Astrocyte of the cerebellum (primary cell): ENCODE measurements at places on chromosomes 4 and X.

DNA sequence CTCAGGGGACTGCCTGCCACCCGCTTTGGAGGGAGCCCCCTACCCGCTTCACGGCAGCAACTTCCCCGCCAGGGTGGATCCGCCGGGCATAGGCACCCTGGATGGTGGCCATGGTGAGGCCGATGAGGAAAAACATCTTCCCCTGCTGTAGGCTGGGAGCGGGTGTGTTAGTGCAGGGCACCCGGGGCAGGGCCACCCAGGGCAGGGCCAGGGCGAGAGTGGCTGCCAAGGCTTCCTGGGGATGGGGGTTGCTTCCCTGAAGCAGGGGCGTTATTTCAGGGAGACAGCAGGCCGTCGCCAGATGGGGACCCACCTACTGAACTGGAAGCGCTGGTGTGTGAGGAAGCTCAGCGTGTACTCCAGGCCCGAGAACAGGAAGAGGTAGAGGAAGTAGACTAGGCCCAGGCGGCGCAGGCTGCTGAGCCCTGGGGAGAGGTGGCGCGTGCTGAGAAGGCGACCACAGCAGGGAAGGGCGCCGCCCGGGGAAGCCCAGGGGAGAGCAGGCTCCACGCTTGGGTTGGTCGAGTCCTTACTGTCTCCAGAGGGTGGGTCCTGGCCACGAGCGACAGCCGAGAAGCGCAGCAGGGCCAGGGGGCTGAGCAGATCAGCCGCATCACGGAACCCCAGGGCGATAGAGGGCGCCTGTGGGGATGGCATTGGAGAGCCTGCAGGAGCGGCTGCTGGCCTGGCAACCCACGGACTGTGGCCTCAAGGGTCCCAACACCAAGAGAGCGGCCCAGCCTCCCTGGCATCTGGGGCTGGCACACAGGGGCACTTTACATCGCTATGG, 31.5 kb downstream of the NOP14 start:
- DNase-seq: no peak

GRCh38 chr4:101018836-101019235, 328.5 kb downstream of the PPP3CA start:
- no peak for DNase-seq

DNA sequence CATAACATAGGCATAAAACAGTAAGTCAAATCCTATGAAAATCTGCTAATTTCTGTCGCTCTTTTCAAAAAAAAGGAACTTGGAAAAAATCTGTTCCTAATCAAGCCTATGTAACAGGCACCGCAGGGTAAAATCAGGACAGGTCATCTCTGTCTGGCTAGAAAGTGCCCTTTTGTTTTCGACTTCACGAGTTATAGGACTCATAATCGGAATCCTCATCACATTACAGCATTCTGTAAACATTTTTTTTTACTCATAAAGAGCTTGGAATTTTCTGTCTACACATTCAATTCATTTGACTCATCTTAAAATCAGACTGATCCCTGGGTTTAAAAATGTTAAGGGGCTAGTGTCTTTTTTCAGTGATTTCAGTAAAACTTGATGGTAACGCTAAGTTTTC, 181.7 kb upstream of the TBC1D9 start:
- no peak for DNase-seq

- DNase-seq: no peak
Observed at GRCh38 chrX:97787311-97787710, 903.6 kb downstream of the RPA4 start.
